ENCODE measurements at places on chromosomes 6 and 20. TPM values are rescaled to one million over a fixed set of nuclear protein-coding genes. Genes with fewer than 3 reads are reported as not detected.

NRSN1 gene
- polyA plus RNA-seq: 0.73 TPM

- no peak for DNase-seq
These were observed 324.7 kb downstream of the CD83 start for GRCh38 chr6:14442242-14442641.

GRCh38 chr6:1633366-1634021, 23.8 kb downstream of the FOXC1 start:
- DNase-seq: no peak

DNA sequence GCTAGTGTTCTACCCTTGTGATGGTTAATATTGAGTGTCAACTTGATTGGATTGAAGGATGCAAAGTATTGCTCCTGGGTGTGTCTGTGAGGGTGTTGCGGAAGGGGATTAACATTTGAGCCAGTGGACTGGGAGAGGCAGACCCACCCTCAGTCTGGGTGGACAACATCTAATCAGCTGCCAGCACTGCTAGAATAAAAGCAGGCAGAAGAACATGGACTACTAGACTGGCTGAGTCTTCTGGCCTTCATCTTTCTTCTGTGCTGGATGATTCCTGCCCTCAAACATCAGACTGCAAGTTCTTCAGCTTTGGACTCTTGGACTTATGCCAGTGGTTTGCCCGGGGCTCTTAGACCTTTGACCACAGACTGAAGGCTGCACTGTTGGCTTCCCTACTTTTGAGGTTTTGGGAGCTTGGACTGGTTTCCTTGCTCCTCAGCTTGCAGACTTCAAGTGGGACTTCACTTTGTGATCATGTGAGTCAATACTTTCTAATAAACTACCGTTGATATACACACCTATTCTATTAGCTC, 50.1 kb downstream of the SDHAF4 start:
- no peak for DNase-seq

- no peak for DNase-seq
These were observed 54.7 kb downstream of the GFOD1 start for GRCh38 chr6:13432526-13433184.

LAMP5 gene
- 0.38 TPM for polyA plus RNA-seq

RREB1 gene
- 10.8 TPM for polyA plus RNA-seq

TRIM40 gene
- polyA plus RNA-seq: not detected

- no peak for DNase-seq
These were observed 84.1 kb downstream of the C6orf52 start for GRCh38 chr6:10610289-10610688.

GRCh38 chr20:35305682-35306556, 13.7 kb upstream of the FAM83C start:
- no peak for DNase-seq

DNA sequence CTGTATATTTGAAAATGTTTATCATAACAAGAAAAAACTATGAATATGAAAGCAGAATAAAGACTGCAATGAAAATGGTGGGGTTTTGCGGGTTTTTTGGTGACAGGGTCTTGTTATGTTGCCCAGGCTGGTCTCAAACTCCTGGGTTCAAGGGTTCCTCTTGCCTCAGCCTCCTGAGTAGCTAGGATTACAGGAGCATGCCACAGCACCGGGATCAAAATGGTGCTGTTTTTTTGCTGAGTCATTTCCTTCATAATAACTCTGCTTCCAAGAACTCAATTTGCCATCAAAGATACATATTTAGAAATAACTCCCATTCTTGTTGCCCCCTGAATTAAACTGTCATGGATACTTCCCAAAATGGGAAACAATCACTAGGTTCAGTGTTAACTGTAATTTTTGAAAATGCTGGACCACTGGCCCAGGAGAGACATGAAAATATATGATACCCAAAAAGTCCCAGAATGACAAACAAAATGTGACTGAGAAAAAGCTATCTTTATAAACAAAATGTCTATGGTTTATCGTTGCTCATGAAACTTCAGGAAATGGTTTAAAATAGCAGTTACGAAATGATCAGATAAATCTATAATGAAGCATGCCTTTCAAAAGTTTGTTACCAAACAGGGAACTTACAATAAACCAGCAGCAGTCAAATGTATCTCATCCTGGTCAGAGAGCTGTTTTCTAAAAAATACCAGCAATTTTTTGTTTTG, 32.2 kb downstream of the ILRUN start:
- DNase-seq: no peak

DNA sequence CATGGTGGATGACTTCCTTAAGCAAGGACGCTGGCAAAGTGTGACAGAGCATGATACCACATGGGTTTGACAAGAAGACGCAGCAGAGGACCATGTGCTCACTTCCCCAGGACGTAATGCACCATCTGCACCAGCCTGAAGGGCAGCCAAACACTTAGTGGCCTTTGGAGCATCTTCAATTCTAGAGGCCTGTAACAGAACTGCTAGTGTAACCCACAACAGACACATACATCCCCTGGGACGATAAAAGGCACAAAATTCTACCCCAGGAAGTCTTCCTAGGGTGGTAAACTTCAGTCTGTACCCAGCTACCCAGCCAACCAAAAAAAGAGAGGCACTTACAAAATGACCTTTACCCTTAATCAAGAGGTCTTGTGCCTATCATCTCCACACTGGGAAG, 9.2 kb upstream of the CPNE1 start:
- DNase-seq: no peak

DNA sequence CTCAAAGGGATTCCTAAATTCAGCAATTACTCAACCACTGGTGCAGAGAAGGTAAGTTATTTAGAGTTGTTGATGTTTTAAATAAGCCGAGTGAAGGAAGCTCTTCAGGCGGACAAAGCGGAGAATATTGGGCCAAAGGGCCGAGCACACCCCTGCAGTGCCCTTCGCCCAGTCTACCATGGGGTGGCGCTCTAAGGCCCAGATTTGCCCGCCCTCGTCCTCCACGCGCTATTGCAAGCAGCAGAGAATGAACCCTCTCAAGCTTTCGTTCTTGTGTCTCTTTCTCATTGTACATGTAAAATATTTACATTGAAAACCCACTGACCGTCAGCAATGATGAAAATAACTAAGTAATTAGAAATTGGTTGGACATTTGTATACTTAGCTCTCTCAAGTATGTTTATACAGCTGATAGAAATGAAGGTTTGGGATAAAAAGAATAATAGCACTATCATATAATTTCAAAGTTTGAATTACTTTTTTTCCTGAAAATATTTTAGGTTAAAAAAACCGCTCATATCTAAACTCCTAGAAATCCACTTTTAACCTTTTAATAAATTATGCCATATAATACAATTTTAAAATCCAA, 195.0 kb upstream of the CEP162 start:
- DNase-seq: peak; percentile 31

DNA sequence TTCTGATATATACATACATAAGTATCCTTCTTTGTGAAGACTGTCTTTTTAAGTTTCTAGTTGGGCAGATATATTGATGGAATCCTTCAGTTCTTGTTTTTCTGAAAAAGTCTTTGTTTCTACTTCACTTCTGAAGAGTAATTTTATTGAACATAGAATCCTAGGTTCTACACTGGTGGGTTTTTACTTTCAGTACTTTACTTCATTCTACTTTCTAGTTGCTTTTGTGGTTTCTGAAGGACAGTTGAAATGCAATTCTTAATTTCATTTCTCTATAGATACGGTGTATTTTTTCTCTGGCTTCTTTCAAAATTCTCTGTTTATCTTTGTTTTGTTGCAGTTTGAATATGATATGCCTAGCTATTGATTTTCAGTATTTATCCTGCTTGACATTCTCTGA, 105.3 kb downstream of the HMGCLL1 start:
- DNase-seq: no peak

GRCh38 chr20:57158474-57158873, 108.0 kb downstream of the BMP7 start:
- DNase-seq: no peak

DNA sequence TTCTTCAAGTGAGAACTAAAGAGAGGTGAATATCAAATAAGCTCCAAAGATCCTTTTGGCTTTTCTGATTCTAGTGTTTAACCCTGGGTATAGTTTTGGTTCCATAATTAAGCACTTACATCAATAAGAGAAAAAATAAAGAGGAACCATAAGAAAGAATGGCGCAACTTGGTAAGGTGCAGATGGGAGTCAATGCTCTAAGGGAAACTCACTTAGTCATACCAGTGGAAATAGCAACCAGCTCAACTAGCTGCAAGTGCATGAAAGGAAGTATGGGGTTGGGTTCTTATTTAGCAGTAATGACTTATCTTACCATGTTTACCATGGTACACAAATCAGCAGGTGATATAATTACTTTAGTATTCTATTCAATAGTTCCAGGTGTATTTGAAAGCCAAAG, 296.5 kb upstream of the RUNX2 start:
- no peak for DNase-seq

Measured in urinary bladder (tissue), 4 donors.